ENCODE measurements at places on chromosomes 4 and X.

- DNase-seq, result no peak
Measured at GRCh38 chrX:54817220-54817820, 9.8 kb downstream of the MAGED2 start.

DNA sequence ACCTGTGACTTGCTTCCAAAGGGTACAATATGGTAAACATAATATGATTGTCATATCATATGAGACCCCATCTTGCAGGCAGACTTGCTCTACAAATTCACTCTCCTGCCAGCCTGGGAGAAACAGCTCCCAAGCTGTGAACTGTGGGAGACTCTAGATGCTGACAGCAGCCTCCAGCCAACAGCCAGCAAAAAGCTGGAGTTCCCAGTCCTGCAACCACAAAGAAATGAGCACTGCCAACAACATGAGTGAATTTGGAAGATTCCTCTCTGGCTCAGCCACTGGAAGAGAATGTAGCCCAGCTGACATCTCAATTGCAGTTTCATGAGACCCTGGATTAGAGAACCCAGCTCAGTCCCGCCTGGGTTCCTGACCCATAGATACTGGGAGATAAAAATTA, 145.4 kb downstream of the QDPR start:
- DNase-seq, result no peak

DNA sequence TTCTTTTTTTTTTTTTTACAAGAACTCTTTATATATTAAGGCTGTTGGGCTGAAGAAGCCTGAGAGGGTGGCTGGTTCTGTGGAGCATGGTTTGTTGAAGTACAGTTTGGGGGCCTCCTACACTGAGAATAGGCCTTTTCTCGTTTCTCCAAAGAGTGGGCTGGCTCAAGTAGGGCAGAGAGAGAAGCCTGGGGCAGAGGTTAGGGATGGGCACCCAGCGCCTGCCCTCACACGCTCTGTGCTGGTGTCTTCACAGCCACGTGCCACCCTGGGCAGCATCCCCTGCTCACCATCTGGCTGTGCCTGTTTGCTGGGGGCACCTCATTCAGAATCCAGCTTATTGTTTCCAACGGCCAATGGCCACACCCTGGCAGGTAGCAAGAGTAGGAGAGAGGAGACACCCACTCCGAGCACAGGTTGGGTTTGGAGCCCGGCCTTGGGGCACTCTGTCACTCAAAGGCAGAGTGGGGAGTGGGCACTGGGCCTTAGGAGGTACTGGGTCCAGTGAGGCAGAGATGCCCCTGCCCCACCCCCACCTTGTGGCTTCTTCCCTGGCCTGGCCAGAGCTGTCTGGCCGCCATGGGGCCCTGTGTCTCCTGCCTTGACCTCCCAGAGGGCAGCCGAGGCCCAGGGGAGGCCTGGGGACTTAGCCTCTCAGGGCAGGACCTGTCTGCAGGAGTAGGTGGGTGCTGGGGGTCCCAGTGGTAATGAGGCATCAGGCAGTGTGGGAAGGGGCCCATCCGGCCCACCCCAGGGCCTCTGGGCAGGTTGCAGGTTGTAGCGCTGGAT, 2.9 kb downstream of the MSANTD1 start:
- no peak for DNase-seq

- DNase-seq, result no peak
Measured at GRCh38 chrX:19886375-19886774, 1.0 kb downstream of the SH3KBP1 start.

GRCh38 chr4:129526812-129527211, 430.9 kb downstream of the C4orf33 start:
- no peak for DNase-seq

DNA sequence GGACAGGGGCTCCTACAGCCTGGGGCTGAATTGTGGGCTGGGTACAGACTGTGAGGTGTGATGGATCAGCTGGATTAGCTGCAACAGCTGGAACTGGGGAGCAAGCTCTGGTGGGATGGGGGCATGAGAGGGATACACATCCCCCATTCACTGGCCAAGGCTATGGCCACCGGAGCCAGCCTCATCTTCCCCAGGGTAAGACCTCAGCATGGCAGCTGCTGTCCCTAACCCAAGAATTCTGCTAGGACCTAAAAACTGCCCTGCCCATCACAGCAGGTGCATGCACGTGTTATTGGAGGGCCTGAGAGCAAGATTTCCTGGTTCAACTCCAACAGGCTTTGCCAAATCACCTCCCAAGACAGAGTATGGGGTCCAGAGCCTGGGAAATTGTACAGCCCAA, 258.6 kb upstream of the AGTR2 start:
- no peak for DNase-seq

- DNase-seq, result no peak
Measured at GRCh38 chr4:118968813-118969212, 80.2 kb downstream of the SYNPO2 start.

- DNase-seq, result no peak
Measured at GRCh38 chr4:102809190-102809589, 18.2 kb downstream of the UBE2D3 start.

GRCh38 chr4:82906469-82906868, 5.9 kb downstream of the THAP9 start:
- DNase-seq, result no peak

- DNase-seq, result no peak
Measured at GRCh38 chrX:109519001-109519400, 17.6 kb upstream of the NXT2 start.

- DNase-seq, result no peak
Measured at GRCh38 chrX:95884186-95884585, 800.5 kb upstream of the DIAPH2 start.

DNA sequence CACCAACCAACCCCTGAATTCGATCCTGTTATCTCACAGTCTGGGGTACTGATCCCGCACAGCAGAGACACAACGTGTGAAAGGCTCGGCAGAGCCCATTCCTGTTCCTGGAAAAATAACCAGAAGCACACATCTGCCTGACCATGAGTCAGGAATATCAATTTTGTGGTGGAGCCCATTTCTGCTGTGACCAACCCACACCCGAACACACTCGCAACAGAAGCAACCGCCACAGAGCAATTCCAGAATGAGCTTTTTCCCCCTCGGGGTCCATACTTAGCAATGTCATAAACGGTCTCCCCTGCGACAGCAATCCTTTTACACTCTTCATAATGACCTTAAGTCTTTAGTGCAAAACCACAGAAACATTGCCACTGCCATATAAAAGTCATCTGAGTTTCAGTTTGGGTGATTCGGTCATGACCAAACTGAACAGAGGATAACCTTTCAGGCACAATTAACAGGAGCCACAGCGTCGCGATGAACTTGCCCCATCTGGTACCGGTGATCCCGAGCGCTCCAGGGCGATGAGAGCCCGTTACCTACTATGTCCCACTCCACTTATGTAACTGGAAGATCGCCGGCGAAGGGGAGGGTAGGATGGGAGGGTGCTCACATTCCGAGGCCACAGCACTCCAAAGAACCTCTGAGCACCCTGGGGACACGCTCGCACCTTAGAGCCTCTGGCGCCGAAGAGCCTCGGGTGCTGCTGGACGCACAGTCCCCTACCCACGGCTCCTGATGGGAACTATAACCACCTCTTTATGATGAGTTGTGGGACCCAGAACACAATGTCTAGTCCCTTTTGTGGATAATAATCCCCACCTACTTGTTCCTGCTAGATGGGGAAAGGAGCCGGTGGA, 1.1 kb downstream of the MECP2 start:
- DNase-seq, result no peak

- no peak for DNase-seq
Measured at GRCh38 chrX:95383778-95384177, 1300.9 kb upstream of the DIAPH2 start.

- DNase-seq, result no peak
Measured at GRCh38 chr4:86338989-86339388, 20.9 kb downstream of the MAPK10 start.

DNA sequence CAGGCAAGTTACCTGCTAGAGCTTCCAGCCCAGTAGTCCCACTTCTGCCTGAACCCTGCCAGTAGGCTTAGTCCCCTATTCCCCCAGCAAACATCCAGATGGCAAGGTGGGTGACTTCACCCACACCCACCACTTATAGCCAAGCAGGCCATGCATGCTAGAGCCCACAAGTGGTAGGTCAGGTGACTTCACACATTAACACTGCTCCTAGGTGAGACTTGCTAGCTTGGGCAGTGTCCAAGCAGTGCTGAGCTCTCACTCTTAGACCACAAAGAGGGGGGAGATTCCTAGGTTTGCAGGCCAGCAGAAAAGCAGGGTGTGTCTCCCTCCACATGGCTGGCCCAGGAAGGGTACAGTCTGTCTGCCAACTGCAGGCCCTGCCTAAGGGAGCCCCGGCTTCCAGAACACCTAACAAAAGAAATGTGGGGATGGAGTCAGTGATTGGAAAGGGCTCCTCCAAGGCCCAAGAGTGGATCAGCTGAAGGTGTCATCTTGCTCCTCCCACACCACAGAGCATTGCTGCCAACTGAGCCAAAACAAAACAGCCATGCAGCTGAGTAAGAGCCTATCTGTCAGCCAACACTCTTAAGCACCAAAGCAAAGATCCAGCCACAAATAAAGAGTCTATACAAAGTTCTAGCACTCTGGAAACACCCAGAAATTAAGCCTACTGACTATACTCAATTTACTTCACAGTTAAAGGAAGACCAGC, 158.1 kb upstream of the USP38 start:
- no peak for DNase-seq

DNA sequence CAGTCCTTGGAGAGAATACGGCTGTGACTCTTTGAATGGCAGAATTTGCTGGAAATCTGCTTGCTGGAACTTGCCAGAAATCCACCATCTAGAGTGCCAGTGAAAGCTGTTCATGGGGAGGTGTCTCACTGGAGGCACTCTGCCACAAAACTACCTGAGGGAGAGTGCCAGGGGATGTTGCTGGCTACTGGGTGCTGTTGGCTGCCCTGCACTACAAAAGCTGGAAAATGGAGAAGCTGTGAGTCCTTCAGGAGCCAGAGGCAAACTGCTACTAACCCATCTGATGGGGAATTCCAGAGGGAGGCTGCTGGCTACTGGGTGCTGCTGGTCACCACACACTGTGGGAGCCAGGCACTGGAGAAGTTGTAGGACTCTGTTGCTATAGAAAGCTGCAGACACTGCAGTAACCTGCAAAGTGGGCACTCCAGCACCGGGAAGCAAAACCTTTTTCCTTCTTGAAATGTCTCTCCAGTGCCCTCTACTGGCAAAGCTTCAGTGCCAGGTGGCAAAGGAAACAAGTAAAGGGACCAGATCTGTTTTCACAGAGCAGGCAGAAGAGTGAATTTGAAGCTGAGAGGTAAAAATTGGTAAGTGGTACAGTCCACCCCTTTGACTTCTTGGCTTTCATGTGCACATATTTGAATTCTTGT, 47.8 kb upstream of the HSD17B10 start:
- peak; percentile 13 for DNase-seq

DNA sequence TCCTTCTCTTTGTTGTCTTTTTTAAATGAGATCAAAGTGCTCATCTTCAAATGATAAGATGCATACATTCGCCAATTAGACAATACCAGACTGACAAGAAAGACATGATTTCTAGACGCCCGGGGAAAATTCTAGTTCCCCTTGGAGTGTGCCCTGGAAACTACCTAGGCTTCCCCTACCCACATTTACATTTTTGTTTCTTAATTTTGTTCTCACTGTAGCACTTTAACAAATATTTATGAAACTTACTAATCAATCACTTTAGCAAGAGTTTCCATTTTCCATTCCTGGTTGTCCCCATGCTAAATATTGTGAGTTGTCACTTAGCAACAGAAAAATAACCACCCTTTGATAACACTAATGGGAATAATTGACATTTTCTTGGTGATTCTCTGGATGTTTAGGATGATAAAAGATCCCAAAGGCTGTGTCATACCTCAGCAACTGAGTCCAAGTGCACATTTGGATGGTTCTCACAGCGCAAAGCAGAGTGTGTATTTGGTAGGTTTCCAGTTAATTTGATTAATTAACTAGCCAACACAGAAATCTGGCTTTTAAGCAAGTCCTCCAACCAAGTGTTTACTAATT, 69.6 kb downstream of the FGFBP1 start:
- DNase-seq, result no peak

GRCh38 chrX:69158166-69158980, 6.9 kb downstream of the PJA1 start:
- DNase-seq, result no peak

- DNase-seq, result no peak
Measured at GRCh38 chrX:153438532-153438931, 7.3 kb downstream of the TREX2 start.

DNA sequence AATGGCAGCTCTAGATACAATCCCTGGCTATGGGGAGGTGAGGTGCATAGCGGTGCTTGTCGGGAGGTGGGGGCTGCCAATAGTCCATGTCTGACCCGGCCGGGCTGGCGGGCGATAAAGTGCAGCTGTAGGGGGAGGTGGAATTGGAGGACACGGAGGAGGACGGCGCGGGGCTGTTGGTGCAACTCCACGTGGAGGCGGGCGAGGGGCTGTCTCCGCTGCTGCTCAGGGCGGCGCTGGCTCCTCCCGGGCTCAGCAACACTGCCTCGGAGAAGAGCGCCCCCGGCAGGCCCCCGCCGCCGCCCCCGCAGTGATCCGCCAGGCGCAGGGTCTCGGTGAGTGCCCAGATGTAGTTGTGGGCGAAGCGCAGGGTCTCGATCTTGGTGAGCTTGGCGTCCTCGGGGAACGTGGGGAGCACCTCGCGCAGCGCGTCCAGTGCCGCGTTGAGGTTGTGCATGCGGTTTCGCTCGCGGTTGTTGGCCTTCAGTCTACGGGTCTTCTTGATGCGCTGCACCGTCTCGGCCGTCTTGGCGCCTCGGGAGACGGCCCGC, 1.3 kb downstream of the NEUROG2 start:
- no peak for DNase-seq

DNA sequence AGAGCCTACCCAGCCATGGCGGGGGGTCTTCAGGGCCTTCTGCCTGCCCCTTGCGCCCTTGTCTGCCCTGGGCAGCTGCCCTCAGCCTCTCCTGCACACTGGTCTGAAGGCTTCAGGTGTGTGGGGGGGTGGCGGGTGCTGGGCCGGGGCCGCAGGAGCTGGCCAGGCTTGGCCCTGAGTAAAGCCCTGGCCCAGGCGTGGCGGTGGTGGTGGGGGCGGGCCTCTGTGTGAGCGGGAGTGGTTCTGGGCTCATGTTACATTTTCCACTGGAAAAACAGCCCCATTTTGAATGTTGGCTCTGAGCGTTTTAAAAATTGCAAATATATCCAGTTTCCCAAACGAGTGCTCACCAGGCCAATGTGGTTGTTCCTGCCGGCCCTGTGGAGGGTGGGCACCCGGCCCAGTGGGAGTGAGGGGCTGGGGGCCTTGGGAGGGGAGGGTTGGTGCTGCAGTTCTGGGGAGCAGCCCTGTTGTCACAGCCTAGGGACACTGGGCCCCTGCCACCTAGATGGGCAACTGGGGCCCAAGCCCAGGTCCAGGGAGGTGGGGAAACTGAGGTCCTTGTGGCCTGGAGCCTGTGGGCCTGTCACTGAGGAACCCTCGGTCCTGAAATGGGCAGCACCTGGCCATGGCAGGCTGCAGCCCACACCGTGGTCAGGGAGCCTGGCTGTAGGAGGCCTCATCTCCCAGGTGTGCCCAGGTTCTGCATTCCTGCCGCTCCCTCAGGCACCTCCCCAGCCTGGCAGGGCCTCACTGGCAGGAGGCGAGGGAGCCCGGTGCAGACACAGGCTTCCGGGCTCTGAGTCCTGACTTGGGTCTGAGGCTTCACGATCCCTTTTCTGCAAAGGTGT, 28.3 kb downstream of the FGFRL1 start:
- no peak for DNase-seq

Data from stimulated activated CD4-positive, alpha-beta T cell treated with anti-CD3 and anti-CD28 coated beads, Interleukin-1b, Interleukin-23, amount 100 ng/mL, for 4 hours (primary cell).